Mucosa of gallbladder (tissue), 1 donor: ENCODE measurements at places on chromosomes 6 and 20. TPM values are rescaled to one million over a fixed set of nuclear protein-coding genes. Genes with fewer than 3 reads are reported as not detected.

SLC17A5 gene
- 22.1 TPM for total RNA-seq

- DNase-seq: no peak
These were observed 11.5 kb upstream of the PREX1 start for GRCh38 chr20:48839154-48839917.

IER3 gene
- total RNA-seq: 61.7 TPM

GRCh38 chr20:32622585-32623468, 37.7 kb upstream of the NOL4L start:
- no peak for DNase-seq

PRR18 gene
- total RNA-seq: not detected

MYBL2 gene
- total RNA-seq: 1.6 TPM

- DNase-seq: no peak
These were observed 197.3 kb downstream of the ZFAND3 start for GRCh38 chr6:38016824-38017223.

WFDC12 gene
- not detected for total RNA-seq

- DNase-seq: peak; percentile 82
These were observed 31.9 kb upstream of the TXLNB start for GRCh38 chr6:139323511-139324300.

GRCh38 chr6:89406141-89406540, 5.9 kb downstream of the RRAGD start:
- no peak for DNase-seq

- no peak for DNase-seq
These were observed 506 bp downstream of the CITED2 start for GRCh38 chr6:139373928-139374356.

DNA sequence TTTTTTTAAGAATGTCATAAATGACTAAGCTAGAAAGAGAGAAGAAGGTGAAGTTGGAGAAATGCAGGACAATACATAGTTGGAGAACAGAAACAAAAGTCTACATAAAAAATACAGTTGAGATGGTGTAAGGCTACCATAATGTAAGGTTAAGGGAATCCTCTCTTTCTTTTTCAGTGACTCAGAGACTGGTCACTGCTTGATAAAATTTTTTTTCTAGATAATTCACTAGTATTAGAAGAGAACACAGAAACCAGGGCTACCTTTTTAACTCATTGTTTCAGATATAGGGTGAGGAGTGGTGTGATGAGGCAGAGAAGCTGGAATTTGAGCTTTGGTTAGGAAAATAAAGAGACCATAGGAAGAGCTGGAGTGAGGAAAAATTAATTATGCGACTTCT, 18.2 kb upstream of the EDN1 start:
- no peak for DNase-seq

BANF2 gene
- total RNA-seq: not detected

- no peak for DNase-seq
These were observed 404.1 kb downstream of the FOXA2 start for GRCh38 chr20:22180244-22180643.

DNA sequence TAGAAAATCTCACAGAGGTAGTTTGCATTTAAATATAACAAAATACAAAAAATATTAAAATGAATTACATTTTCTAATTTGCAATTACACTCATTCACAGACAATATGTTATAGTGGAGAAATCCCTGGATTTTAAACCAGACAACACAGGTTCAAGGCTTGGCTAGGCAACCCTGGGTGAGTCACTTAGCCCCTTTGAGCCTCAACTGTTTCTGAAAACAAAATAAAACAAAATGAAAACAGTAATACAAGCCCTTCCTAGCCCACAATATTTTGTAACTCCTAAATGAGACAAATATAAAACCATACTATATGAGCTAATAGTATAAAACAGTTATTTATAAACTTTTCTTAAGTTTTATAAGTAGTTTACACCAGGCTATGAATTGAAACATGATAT, 41.0 kb downstream of the UQCC1 start:
- DNase-seq: no peak

C20orf96 gene
- total RNA-seq: 10.6 TPM

ZSCAN9 gene
- total RNA-seq: 10.8 TPM

DNA sequence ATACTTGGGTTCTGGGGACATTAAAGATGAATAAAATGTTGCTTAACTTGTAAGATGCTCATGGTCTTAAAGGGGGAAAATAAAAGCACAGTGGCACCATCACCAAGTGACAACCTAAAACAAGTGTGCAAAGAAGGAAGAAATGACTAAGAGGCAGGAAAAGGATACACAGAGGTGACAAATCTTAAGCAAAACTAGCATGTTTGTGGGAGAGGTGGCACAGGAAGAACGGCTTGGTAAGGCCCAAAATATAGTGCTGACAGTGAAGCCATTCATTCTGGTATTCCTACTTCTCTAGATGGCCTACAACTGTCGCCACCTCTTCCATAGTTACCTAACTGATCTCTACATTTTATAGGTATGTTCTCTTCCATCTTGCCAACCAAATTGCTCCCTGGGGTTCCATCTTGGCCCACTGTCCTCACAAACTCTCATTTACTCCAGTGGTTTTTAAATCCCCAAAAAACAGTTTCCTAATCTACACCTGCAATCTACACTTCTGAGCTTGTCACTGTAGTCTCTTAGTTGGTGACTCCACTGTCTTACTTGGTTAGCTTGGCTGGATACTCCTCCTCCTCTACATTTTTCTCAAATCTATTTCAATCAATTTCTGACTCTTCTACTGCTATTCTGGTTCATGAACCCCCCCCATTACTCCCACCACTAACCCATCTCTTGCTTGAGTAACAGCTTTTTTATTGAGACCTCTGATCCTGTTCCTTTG, 33.5 kb downstream of the FAM8A1 start:
- no peak for DNase-seq

GRCh38 chr6:135535989-135536414, 38.5 kb upstream of the AHI1 start:
- no peak for DNase-seq

- no peak for DNase-seq
These were observed 20.9 kb downstream of the HIVEP1 start for GRCh38 chr6:12032783-12033573.

GRCh38 chr20:44400671-44400969, 45.1 kb downstream of the HNF4A start:
- DNase-seq: no peak
